ENCODE measurements at places on chromosomes 16 and 17.

DNA sequence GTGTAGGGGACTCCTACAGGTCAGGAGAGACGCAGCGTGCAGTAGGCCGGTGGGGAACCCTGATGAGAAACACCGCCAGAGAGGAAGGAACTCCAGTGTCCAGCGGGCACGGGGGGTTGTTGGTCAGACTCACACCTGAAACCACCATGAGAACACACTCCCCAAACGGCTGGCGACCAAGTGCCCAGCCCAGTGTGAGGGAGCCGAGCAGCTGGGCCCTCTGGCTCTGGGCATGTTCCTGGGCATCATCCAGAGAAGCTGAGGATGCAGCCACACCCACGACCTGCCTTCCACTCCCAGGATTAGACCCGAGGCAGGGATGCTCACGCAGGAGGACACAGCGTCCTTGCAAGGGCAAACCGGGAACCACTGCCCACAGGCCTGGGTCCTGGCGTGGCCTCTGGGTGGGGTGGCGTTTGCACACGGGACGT is 108.3 kb upstream of the ZNF750 start:
- DNase-seq = no peak

DNA sequence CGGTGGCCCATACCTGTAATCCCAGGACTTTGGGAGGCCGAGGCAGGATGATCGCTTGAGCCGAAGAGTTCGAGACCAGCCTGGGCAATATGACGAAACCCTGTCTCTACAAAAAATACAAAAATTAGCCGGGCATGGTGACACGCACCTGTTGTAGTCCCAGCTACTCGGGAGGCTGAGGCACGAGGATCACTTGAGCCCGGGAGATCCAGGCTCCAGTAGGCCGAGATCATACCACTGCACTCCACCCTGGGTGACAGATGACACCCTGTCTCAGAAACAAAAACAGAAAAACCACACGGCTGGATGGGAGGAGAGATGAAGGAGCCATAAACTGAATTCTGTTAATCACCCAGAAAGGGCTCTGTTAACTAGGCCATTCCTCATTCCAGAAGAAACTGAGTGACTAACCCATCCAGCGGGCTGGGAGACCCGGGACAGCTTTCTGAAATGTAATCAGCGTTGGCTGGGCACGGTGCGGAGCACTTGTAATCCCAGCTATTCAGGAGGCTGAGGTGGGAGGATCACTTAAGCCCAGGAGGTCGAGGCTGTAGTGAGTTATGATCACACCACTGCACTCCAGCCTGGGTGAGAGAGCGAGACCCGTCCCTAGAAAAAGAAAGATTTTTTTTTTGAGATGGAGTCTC is 641 bp upstream of the NT5C3B start:
- DNase-seq = no peak

DNA sequence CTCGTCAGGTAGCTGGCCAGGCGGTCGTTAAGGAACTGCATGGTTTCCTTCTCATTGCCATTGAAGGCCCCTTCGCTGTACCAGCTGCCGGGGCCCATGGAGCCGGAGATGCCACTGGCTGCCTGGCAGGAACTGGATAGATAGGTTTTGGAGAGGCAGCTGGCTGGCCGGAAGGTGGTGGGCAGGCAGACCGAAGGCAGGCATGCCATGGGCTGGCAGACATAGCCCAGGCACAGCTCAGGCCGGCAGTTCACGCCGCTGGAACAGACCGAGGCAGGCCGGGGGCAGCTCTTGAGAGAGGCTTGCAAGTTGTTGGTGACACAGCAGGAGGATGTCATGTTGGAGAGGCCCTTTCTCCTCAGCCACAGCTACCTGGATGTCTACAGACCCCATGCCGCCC is at the start of gene KRT32:
KRT32 (minus strand) TSS at position 399 of the 400 bp plus-strand sequence; CDS start at position 338, 61 bp downstream.
- no peak for DNase-seq

DNA sequence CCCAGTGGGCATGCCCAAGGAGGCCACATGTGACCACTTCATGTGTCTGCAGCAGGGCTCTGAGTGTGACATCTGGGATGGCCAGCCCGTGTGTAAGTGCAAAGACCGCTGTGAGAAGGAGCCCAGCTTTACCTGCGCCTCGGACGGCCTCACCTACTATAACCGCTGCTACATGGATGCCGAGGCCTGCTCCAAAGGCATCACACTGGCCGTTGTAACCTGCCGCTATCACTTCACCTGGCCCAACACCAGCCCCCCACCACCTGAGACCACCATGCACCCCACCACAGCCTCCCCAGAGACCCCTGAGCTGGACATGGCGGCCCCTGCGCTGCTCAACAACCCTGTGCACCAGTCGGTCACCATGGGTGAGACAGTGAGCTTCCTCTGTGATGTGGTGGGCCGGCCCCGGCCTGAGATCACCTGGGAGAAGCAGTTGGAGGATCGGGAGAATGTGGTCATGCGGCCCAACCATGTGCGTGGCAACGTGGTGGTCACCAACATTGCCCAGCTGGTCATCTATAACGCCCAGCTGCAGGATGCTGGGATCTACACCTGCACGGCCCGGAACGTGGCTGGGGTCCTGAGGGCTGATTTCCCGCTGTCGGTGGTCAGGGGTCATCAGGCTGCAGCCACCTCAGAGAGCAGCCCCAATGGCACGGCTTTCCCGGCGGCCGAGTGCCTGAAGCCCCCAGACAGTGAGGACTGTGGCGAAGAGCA is 4.4 kb downstream of the WFIKKN2 start:
- DNase-seq = no peak

DNA sequence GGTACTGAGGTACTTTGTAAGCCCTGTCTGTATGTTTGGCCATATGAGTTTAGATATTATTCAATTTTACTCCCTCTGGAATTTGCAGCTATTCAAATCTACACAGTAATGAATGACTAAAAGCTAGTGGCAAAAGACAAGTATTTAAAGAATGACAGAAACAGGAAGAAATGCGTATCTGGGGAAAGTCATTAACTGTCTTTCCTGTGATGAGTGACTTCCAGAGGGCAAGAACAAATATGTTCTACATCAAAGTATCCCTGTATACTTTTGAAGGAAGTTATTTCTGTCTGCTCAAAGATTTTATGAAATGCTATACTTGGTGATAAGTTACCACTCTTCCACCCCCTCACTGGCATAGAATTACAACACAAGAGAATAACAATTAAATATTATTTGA is 489.3 kb upstream of the SOX9 start:
- no peak for DNase-seq

- peak; percentile 58 for DNase-seq
Observed at GRCh38 chr17:74210191-74211140, 2.9 kb upstream of the TTYH2 start.

DNA sequence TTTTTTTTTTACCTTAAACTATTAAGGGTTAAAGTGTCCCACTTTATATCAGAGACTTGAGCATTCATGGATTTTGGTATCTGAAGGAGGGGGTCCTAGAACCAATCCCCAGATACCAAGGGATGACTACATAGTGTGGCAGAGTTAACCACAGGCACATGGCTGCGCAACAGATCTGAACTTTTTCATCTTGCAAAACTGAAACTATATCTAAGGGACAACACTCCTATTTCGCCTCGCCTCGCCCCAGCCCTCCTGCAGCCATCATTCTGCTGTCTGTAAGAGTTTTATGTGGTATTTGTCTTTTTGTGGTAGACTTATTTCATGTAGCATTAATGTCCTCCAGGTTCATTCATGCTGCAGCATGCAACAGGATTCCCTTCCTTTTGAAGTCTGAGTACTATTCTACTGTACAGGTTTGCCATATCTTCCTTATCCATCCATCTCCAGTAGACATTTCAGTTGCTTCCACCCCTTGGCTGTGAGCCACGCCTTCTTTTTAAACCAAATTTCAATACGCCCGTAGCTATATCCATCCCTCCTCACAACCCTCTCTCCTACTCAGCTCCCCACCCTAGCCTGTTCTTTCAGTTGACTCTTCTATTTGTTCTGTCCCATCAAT is 53.2 kb downstream of the AMFR start:
- no peak for DNase-seq

Data from activated CD8-positive, alpha-beta memory T cell treated with anti-CD3 and anti-CD28 coated beads for 4 hours (primary cell).